GOT3 (cell line): ENCODE measurements at places on chromosomes 7 and 10.

DNA sequence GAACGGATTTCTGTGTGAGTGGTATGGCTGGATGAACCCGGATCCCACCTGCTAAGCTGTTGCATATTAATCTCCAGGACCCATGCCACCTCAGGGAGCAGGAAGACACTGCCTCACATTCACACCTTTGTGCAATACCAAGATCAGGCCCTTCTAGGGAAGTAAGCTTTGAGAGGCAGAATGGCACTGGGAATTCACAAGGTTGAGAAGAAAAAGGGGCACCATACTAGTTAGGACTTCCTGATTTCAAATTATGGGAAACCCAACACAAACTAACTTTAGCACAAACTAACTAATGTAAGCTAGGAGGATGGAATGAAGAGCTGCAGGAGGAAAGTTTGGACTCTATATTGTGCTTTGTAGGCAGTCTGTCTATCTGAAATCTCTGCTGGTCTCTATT lies 71.3 kb downstream of the TBXAS1 start:
- DNase-seq: no peak

GRCh38 chr7:132002343-132002968 lies 446.0 kb upstream of the PODXL start:
- no peak for DNase-seq

- no peak for DNase-seq
Observed at GRCh38 chr7:68911754-68912153, 686.5 kb upstream of the AUTS2 start.

GRCh38 chr7:101677797-101678479 lies 48.8 kb upstream of the MYL10 start:
- DNase-seq: no peak

DNA sequence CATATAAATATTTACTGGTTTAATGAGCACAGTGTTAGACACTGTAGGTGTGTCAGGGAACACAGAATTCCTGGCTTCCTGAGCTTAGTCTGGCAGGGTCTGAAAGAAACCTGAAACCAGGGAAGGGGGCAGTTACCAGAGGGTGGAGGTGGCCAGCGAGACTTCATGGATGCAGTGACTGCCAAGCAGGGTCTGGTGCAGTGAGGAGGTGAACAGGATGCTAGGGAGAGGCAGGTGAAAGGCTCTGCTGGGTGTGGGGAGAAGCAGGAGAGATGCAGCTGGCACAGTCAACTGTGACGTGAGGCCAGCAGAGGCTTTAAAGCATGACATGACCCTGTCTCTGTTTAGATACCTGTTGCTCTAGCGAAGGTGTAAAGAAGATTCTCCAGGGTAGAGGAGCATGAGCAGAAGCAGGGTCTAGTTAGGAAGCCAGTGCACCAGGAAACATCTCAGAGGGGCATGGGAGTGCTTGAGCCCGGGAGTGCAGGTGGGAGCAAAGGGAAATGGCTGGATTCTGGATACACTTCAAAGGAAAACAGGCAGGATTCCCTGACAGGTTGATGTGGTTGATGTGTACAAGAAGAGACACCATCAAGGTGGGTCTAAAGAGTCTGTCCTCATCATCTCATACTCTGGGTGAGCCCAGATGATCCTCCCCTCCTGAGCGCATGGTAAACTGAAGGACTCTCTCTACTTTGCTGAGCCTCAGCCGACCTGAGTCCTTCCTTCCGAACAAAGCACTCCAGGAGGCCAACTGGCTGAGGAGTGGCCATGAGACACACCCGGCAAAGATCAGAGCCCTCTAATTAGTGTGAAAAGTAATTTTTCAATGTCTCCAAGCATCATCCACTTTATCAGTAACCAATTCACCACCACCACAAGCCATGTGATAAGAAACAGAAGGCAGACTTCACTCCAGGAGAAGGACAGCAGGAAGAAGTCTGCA lies 186.8 kb downstream of the COBL start:
- no peak for DNase-seq

DNA sequence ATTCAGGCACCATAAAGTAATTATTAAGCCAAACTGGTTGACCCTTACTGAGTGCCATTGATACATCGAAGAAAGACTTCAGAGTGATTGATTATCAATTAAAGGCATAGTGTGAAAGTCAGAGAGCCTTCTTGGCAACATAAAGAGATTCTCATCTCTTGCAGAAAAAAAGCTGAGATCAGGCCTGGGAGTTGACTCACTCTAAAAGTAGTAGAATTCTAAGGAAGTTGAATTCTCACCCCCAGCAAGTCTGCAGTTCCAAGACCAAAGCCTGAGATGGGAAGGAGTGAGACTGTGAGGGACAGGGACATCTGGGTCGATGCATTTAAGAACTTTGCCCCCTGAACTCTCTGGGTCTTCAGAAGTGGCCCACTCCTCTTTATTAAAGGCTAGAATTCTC lies 21.6 kb upstream of the ERCC6 start:
- DNase-seq: no peak

GRCh38 chr7:19665399-19666008 lies 43.3 kb downstream of the POLR1F start:
- no peak for DNase-seq

DNA sequence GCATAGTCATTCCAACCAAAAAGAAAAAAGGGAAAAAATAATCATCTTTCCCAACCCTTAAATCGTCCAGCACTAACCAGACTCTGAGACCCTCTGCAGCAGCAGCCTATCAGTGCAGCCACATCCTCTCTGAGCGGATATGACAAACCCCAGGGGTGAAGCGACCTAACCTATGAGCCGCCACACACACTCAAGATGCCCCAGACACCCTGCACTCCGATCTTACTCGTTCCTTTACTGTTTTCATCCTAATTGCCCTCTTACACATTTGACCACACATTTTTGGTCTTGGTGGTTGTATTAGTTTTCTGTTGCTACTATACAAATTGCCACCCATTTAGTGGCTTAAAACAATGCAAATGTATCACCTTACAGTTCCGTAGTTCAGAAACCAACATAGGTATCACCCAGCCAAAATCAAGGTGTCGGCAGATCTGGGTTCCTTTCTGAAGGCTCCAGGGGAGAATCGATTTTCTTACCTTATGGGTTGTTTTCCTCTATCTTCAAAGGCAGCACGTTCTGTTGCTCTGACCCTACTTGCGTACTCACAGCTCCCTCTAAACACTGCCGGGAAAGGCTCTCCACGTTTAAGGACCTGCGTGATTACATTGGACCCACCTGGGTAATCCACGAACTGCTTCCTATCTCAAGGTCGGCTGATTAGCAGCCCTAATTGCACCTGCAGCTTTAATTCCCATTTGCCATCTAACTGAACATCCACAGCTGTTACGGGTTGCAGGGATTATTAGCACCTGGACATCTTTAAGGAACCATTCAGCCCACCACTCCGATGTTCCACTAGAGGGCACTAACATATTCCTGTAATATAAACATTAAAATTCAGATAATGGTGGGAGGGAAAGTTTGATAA lies 37.3 kb upstream of the PRSS1 start:
- no peak for DNase-seq
